Omental fat pad (tissue), 4 donors: ENCODE measurements at places on chromosomes 7 and 10.

GRCh38 chr10:32988604-32989003, 30.6 kb upstream of the ITGB1 start:
- no peak for DNase-seq

DNA sequence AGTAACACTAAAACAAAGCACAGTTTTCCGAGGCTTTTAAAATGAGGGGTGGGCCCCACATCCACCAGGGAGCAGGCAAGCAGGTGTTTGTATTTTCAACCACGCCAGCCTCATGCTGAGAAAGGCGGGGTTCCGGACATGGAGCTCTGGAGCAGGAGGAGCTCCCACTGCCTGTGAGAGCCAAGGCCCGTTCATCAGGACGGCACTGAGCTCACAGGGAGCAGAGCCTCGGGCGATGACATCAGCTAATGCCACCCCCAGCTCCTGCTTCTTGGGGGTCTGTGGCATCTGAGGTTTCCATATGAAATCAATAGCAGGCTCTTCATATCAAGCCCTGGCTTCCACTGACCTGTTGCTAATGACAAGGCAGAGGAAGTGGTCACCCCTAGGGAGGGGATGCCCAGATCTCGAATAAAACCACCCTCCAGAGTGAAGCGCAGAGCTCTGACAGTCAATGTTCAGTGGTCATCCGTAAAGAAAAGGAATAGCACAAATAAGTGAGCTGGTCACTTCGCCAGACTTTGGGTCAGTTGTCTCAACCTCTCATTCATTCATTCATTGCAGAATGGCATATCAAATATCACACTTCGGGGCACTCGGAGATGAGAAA, 89.1 kb downstream of the TNS3 start:
- no peak for DNase-seq

- DNase-seq: no peak
Observed at GRCh38 chr7:145692237-145692950, 424.2 kb upstream of the CNTNAP2 start.

DNA sequence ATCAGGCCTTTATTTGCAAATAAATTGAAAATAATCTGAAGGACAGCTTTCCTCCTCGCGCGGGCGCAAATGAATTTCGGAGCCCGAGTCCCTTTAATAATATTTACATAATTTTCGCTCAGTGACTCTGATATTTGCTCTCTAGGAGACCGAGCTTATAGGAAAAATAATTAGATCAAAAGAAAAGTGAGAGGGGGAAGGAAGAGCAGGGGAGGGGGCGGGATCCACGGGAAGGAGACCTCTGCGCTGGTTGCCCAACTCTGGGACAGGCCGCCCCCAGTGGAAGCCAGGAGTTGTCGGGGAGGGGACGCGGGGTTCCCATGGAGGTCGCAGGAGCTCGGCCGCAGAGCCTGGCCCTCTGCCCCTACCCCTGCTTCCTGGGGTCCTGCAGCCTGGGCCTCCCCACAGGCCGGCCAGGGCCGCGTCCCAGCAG, 5.8 kb downstream of the UNCX start:
- DNase-seq: no peak

GRCh38 chr7:130897515-130898419, 163.8 kb upstream of the KLF14 start:
- DNase-seq: no peak

DNA sequence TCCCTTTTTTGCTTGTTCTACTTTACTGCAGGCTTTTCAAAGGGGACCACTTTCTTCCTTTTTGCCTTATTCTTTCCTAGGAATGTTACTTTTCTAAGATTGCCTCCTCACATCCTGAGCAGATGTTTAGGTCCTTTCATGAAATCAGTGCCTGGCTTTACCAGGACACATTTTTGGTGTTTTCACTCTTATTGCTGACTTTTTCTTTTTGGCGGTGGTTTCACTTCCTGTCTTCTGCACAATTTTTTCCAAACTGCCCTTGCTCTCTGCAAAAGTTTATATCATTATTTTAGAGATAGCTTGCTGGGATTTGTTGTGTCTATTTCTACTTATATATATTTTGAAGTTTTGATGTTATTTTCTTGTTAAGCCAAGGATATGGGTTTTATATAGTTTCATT, 332.2 kb upstream of the MTPN start:
- DNase-seq: no peak

DNA sequence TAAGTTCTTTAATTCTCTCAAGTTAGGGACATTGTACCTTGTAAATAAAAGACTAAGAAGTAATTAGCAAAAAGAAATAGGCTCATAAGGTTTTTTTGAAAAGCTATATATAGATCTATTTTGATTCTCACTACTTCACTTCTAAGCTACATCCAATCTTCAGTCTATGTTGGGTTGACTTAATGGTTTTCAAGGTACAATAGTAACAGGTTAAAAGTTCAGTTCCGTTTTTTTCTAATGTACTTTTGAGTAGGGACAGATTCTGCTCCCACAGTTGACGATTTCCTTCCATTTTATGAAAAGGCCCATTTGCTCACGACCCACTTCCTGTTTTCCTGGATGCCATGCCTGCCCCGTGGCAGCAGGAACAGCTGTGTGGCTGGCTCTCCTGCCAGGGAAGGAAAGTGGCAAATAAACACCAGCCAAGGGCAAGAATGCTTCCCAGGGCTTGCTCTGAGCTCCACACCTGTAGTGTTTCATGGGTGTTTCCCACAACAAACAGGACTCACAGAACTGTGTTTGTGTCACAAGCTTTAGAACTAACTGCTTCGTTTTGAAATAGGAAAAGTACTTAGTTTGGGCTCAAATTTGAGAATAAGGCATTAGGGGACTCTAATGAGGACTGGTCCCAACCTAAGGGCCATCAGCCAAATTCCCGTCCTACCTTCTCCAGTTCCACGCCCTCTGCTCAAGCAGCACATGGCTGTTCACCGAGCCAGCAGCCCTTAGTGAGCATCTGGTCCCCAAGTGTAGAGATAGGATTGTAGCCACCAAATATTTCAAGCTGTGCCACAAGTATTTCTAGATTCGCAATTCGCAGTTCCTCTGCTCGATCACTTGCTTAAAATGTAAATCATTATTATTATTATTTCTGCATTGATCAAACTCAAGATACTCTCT, 240.7 kb downstream of the COBL start:
- no peak for DNase-seq

GRCh38 chr10:69630651-69631400, 779 bp downstream of the FAM241B start:
- no peak for DNase-seq

DNA sequence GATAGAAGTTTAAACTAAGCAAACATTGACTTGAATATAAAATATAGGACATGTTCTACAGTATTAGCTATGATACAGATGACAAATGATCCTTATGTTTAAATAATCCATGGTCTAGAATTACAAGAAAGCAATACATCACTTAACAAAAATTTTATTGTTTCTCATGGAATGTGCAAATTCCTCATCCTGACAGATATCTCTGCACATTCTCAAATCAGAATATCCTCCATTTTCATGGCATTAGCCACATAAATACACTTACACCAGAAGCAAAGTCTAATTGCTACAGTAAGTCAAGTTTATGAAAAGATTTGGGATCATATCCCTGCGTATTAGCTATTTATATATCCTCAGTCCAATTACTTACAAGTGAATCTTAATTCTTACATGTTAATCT, 57.6 kb downstream of the PCLO start:
- DNase-seq: no peak

DNA sequence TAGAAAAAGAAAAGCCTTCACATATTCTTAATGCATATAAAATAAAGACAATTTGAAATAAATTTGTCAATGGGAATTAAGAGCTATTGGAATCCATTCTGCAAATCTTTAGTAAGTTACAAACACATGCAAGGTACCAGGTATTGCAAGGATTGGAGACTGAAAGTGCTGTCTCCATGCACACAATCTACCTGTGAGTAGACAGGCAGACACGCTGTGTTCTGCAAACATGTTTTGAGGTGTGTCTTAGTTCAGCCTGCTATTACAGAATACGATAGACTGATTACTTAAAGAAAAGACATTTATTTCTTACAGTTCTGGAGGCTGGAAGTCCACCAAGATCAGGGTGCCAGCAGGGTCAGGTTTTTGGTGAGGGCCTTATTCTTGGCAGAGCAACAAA, 10.0 kb downstream of the NMT2 start:
- DNase-seq: no peak

DNA sequence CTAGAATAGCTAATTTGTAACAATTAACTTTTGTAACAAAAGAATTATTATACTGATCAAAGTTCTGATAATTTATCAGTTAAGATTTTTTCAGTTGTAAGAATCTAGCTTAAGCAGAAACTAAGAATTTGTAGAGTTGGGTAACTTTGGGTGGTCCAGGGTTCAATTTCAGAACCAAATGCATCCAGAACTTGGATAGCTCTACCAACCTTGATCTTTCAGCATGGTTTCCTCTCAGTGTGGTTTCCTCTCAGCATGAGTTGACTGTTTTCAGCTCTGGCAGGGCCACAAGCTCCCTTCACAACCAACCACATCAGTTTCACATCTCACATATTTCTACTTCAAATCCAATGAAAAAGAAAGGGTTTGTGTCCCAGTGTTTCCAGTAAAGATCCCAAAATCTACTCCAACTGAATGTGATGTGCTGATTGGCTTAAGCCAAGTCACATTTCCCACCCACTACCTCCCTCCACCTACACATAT, 3.3 kb upstream of the FAS start:
- DNase-seq: no peak

DNA sequence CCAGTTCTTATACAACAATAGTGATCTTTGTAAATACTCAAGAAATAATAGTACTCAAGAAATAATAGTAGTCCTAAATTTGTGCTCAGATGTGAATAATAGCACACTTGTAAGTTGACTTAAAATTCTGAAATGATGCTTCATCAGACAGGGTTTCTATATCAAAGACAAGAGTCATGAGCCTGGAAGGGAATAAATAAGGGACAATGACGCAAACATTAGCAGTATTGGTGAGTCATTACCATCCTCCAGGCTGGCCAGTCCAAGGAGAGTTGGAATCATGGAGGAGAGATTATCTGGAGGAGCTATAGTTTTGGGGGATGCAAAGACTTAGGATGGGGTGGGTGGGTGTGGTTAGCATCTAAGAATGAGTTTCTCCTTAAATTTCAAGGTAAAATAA, 6.1 kb upstream of the SH3PXD2A start:
- no peak for DNase-seq
